Natural killer cell (primary cell): ENCODE measurements at places on chromosomes 3 and 15. TPM values are rescaled to one million over a fixed set of nuclear protein-coding genes. Genes with fewer than 3 reads are reported as not detected.
A peak's percentile ranks its signal among the peaks of the same experiment; 100 is the strongest.

DNA sequence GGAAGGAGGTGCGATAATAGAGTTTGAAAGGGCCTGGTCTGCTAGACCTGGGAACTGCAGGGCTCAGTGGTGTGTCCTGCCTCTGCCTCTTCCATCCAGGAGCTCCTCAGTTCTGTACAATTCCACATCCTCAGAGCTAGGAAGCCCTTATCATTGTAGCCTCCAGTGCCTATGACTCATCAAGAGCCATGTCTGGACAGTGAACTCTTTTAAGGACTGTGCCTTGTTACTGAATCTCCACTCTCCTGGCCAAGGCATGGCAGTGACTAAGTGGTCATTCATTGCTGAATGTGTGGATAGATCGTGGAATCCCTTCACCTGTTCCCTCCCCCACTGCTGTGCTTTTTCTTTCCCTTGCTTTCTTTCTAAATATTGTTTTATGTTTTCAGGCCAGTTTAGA, 2.9 kb downstream of the TIMP4 start:
- no peak for DNase-seq

- DNase-seq, result no peak
Observed at GRCh38 chr15:81098861-81099651, 35.0 kb upstream of the CFAP161 start.

GRCh38 chr3:72995337-72995736, 1.3 kb upstream of the PPP4R2 start:
- DNase-seq, result no peak

Gene PPP1R14D
- not detected for total RNA-seq

- DNase-seq, result peak; percentile 75
Observed at GRCh38 chr3:113441051-113441770, at the start of gene CFAP44. CFAP44 (minus strand) TSS chr3:113441493; CDS start chr3:113433664, 7,829 bp downstream.
